ENCODE measurements at places on chromosomes 7 and 10.

DNA sequence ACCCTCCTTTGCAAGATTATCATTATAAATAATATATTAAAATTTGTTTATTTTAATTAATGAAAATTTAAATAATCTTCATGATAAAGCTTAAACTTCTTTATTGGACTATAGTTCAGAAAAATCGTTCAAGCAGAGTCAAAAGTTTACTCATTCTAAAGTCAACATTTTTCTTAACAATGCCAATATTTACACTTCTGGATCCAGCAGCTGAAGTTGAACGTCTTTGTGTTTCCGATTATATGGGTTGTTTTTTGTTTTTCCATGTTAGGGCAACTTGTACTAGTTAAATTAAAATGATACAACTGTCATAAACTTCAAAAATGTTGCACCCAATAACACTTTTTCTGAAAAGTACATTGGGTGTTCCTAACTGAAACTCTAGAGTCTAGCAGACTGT, 43.8 kb downstream of the GRB10 start:
- no peak for DNase-seq

DNA sequence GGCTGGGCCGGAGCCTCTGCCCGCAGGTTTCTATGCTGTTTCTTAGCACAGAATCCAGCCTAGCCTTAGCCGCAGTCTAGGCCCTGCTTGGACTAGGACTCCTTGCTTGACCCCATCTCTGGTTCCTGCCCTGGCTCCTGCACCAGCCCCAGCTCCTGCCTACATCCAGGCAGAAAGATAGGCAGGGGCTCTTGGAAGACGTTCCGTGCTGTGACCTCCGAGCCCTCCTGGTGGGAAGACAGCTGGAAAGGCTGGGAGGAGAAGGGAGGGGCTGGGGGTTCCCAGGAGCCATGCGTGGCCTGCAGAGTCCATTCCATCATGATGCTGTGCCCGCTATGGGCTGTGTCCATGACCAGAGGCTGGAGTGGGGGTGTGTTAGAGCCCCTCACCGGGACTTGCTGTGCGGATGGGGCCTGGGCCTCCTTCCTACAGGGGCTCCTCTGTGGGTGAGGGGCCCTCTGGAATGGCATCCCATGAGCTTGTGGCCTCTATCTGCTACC, 26.2 kb downstream of the RAMP3 start:
- no peak for DNase-seq

DNA sequence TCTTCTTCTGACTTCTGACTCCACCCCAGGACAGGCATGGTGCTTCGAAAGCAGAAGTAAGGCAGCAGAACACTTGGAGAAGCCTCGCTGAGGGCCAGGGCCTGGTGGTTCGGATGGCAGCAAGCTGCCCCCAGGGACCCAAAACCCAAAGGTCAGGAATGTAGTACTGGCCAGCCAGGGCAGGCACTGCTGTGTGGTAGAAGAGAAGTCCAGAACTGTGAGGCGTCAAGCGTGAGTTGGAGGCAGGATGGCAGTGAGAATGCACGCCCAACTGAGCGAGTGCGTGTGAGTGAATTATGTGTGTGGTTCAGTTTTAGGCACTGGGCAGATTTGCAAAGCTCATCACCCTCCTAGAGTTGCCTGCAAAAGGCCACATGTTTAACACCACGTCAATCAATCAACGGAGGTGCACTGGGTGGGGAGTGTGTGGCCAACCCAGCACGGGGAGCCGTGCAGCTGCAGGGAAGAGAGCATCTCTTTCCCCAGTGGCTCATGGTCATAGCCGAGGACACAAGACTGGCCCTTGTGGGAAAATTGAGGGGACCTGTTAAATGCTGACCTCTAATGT, 144.3 kb downstream of the KCNMA1 start:
- no peak for DNase-seq

DNA sequence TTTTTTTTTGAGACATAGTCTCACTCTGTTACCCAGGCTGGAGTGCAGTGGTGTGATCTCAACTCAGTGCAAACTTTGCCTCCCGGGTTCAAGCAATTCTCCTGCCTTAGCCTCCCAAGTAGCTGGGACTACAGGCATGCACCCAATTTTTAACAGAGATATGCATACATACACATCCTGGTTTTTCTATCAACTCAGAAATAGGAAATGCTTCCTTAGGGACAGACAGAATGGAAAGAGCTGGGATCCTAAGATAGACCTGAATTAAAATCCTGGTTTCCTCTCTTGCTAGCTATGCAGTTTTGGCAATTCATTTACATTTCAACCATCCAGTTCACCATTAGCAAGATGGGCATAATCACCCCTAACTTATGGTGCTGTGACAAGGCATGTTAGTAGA, 347.5 kb downstream of the GPAM start:
- no peak for DNase-seq

GRCh38 chr10:115898242-115898641, 374.8 kb downstream of the GFRA1 start:
- DNase-seq, result no peak

GRCh38 chr10:101052285-101052684, 9.5 kb upstream of the KAZALD1 start:
- no peak for DNase-seq

DNA sequence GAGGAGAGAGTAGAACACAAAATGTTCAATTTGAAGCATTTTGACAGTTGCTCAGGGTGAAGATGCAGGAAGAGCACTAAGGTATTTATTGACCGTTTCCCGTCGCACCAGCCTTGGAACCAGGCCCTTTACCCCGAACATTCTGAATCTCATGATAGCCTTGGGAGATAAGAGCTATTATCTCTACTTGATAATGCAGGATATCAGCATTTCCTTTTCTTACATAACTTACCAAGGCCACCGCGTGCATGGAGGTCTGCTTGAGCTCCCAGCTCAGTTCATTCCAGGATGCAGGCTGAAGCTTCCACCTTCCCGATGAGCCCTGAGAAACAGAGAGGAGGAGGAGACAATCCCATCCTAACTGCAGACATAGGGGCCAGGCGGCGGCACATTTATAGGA, 324.2 kb upstream of the COBL start:
- DNase-seq, result no peak

GRCh38 chr7:106064316-106064715, 47.8 kb downstream of the SYPL1 start:
- DNase-seq, result no peak

GRCh38 chr7:30618961-30619360, 24.3 kb downstream of the GARS1 start:
- DNase-seq, result no peak

DNA sequence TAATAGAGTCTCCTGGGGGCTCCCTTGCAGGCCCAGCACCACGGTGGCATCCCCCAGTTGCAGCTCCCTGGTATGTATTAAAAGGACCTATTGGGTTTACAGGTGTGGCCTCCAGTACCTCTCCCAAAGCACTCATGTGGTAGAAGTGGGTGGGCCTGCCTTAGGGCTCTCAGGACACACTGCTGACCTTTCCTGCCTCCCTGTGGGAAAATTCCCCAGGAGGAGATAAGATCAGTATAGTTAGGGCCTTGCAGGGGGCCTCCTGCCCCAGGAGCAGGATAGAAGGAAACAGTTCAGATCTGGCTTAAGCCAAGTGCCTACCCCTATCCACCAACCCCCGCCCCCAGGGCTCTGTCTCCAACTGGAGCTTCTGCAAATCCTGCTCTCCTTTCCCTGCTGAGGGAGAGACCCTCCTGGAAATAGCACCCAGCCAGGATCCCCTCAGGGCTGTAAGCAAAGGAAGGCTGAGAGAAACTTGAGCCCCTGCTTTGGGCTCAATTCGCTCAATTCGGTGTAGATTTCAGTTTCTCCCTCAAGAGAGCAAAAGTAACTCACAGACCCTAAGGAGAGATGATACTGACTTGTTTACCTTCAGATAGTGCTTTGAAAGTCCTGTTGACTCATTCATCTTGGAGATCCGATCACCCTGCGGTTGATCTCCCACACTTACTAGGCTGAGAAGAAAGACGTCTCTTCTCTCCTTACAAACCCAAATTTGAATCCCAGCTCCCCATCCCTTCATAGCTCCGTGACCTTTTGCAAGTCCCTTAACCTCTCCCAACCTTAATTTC, 130.6 kb downstream of the WDR11 start:
- no peak for DNase-seq

DNA sequence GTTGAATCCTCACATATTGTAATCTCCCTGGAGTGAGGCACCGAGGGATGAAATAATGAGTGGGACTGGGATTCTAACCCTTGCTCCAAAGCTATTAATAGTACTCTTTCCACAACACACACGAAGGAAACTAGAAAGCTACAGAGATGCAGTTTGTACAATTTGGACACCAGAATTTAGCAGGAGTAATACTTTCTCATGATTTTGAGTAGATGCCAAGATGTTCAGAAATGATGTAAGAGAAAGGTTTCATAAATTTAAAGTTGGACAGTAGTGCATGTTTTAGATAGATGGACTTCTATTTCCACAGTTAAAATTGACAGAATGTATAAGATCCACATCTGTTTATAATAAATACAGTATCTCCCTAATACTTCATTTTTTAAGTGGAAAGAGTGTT, 46.5 kb downstream of the PRR15 start:
- no peak for DNase-seq

DNA sequence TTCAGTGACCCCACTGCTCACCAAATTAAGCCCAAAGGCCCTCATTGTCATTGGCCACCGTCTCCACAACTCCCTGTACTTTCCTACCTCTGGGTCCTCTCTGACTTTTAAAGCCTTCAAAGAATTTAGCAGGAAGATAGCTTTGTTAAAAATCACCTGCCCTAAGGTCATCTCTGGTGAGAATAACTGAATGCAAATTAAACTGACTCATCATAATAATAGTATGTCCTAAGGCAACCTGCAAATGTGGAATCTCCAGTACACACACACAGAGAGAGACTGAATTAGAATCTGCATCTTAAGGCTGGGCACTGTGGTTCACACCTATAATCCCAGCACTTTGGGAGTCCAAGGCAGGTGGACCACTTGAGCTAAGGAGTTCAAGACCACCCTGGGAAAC, 24.1 kb downstream of the OAT start:
- DNase-seq, result no peak

DNA sequence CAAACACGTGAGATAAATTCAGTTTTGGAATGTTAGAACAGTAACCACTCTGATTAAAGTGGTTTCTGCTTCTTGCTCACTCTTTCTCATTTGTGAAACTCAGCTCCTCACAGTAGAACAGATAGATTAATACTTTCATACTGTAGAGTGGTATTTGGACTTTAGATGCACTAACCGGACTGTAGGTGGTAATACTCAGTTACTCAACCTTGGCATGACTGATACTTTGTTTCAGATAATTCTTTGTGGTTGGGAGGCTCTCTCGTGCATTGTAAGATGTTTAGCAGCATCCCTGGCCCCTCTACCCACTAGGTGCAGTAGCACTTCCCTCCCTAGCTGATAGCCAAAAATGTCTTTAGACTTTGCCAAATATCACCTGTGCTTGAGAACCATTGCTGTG, 37.6 kb downstream of the MCU start:
- DNase-seq, result no peak

- no peak for DNase-seq
Observed at GRCh38 chr7:13047061-13047460, 359.6 kb downstream of the ARL4A start.

- DNase-seq, result no peak
Observed at GRCh38 chr7:142357953-142358520, 100.2 kb upstream of the PRSS58 start.

- DNase-seq, result no peak
Observed at GRCh38 chr7:44849885-44850544, 2.1 kb upstream of the H2AZ2 start.

GRCh38 chr10:55063811-55064210, 262.8 kb upstream of the PCDH15 start:
- no peak for DNase-seq

- no peak for DNase-seq
Observed at GRCh38 chr10:54133203-54133602, 667.8 kb downstream of the PCDH15 start.

- no peak for DNase-seq
Observed at GRCh38 chr7:94123136-94123535, 119.0 kb upstream of the BET1 start.

Data from left hindlimb (tissue), 1 donor.